ENCODE measurements at places on chromosomes 1 and 21. TPM values are rescaled to one million over a fixed set of nuclear protein-coding genes. Genes with fewer than 3 reads are reported as not detected.

Gene CLIC6
- 0.58 TPM for total RNA-seq

Gene P3R3URF
- total RNA-seq = not detected

Gene DYNLT4
- 1.1 TPM for total RNA-seq

Gene ERICH3
- not detected for total RNA-seq

Gene UTS2
- total RNA-seq = not detected

- no peak for DNase-seq
- no peaks in the 10 kb centered on the region for H3K4me1 ChIP-seq
- no peak overlapping the region for H3K4me3 ChIP-seq
- no peaks in the 10 kb centered on the region for H3K36me3 ChIP-seq
Observed at GRCh38 chr1:244163861-244164510, 112.9 kb downstream of the ZBTB18 start.

- H3K27ac ChIP-seq = no peak overlapping the region
- peaks cover 23% of the 10 kb centered on the region for H3K4me1 ChIP-seq
- H3K36me3 ChIP-seq = no peaks in the 10 kb centered on the region
- H3K27me3 ChIP-seq = peaks cover 5% of the 10 kb centered on the region
Observed at GRCh38 chr1:223183268-223183862, 40.3 kb upstream of the TLR5 start.

DNA sequence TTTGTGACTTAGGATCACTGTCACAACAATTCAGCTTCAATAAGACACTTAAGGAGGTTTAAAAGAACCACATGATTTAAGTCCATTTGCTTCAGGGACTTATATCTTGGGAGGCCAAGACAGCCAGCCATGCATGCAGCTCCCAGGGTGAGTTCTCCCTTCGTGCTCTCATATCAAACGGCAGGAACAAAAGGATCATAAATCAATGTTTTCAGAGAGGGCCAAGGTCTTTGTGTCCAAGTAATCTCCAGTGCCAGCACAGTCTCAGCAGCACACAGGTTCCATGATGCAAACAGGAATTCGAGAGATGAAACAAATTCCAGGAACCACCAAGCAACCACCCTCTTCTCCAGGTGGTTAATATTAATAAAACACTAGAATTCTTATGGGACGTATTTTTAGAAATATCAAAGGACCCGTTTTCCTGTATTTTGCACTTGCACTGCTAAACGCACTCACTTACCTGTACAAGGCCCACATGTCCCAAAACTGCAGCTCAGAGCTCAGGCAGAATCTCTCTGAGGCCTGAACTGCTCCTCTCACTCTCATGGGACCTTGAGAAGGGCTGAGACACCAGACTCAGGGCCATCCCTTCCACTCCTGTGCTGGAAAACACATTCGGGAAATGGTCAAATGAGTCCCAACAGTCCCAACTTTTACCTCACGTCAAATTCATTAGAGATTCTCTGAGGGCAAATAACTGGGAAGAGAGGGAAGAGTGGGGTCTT lies 100.0 kb upstream of the RAB4A start:
- no peak for DNase-seq
- H3K27ac ChIP-seq = no peak overlapping the region
- H3K4me3 ChIP-seq = no peak overlapping the region
- H3K4me1 ChIP-seq = no peaks in the 10 kb centered on the region
- no peaks in the 10 kb centered on the region for H3K27me3 ChIP-seq

DNA sequence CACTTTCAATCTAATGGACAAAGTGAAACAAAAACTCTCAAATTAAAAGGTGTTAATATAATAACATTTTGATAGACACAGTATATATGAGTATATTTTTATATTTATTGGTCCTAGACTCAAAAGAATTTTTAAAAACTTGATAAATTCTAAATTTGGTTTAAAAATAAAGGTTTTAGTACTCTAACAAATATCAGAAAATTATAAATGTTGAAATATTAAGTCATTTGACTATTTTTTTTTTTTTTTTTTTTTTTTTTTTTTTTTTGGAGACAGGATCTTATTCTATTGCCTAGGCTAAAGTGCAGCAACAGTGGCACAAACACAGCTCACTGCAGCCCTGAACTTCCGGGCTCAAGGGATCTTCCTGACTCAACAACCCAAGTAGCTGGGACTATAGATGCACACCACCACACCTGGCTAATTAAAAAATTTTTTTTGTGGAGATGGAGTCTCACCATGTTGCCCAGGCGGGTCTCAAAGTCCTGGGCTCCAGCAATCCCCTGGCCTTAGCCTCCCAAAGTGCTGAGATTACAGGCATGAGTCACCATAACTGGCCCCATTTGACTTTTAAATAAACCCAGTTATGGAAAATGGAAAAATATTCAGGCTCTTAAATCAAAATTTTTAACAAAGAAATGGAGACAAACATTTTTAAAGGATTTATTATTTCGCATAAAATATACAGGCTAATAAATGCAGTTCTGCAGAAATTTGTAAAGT lies 60.8 kb upstream of the RBM34 start:
- H3K36me3 ChIP-seq = peaks cover 14% of the 10 kb centered on the region
- H3K27ac ChIP-seq = no peak overlapping the region
- no peaks in the 10 kb centered on the region for H3K4me1 ChIP-seq
- no peak for DNase-seq
- no peaks in the 10 kb centered on the region for H3K27me3 ChIP-seq
- H3K4me3 ChIP-seq = no peak overlapping the region

GRCh38 chr1:17292299-17293160 lies 15.5 kb upstream of the PADI4 start:
- H3K4me1 ChIP-seq = no peaks in the 10 kb centered on the region
- peaks cover 6% of the 10 kb centered on the region for H3K27me3 ChIP-seq
- no peak overlapping the region for H3K4me3 ChIP-seq
- H3K36me3 ChIP-seq = no peaks in the 10 kb centered on the region
- no peak for DNase-seq

- H3K27ac ChIP-seq = no peak overlapping the region
- no peak overlapping the region for H3K4me3 ChIP-seq
- no peaks in the 10 kb centered on the region for H3K36me3 ChIP-seq
- H3K4me1 ChIP-seq = peaks cover 13% of the 10 kb centered on the region
- DNase-seq = no peak
- peaks cover 36% of the 10 kb centered on the region for H3K27me3 ChIP-seq
Observed at GRCh38 chr1:186202271-186202764, 172.7 kb downstream of the TPR start.
